ENCODE measurements at places on chromosomes 3 and 15. TPM values are rescaled to one million over a fixed set of nuclear protein-coding genes. Genes with fewer than 3 reads are reported as not detected.

DNA sequence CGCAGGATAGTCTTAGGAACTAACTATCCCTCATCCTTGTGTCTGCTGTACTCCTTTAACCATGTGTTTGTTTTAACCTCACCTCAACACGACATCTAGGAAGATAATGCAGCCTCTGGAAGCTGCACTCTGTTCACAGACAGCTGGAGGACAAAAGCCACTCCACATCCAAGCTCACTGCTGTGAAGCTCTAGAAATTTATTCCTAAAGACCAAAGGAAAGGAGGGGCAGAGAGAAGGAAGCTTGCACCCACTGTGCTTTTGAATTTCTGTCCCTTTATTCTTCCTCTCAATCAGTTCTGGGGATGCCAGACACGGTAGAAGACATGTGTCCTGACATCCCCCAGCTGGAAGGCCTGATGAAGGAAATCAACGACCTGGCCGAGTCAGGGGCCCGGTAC is 182.9 kb upstream of the CHRM5 start:
- DNase-seq: no peak

DNA sequence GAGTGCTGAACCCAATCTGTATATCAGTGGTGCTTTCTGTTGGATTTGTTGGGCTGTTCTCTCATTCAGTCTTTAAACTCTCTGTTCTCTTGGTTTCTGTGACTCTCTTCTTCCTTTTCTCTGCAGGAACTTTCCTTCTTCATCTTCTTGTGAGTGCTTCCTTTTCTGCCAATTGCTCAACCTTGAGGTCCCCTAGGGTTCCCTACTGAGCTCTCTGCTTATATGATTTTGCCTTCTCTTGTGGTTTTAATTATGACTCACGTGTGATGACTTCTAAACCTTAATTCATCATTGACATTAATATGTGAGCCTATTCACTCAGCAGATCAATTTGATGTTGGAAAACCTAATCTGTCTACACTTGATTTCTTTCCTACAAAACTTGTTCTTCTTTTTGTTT is 39.4 kb downstream of the MOBP start:
- no peak for DNase-seq

- DNase-seq: no peak
Measured at GRCh38 chr3:9098716-9099675, 135.7 kb upstream of the RAD18 start.

- DNase-seq: no peak
Measured at GRCh38 chr3:73547427-73548248, 77.1 kb downstream of the PDZRN3 start.

DNA sequence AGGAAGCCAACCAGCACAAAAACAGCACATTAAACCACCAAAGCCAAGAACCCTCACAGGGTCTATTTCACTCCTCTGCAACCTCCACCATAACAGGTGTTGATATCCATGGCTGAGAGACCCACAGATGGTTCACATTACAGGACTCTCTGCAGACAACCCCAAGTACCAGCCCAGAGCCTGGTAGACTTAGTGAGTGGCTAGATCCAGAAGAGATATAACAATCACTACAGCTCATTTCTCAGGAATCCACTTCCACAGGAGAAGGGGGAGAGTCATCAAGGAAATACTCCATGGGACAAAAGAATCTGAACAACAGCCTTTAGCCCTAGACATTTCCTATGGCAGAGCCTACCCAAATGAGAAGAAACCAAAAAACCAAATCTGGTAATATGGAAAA is 168.1 kb upstream of the CD96 start:
- no peak for DNase-seq

GRCh38 chr15:66832664-66833063 is 130.6 kb downstream of the SMAD6 start:
- no peak for DNase-seq

GRCh38 chr3:108513961-108514360 is 3.6 kb upstream of the MYH15 start:
- no peak for DNase-seq

GRCh38 chr3:14880447-14881106 is 61.8 kb downstream of the FGD5 start:
- DNase-seq: no peak

- no peak for DNase-seq
Measured at GRCh38 chr3:134494495-134494894, 8.6 kb downstream of the CEP63 start.

GRCh38 chr3:9196020-9196419 is 53.4 kb downstream of the SRGAP3 start:
- no peak for DNase-seq

GRCh38 chr3:120088622-120089021 is 5.6 kb downstream of the GSK3B start:
- DNase-seq: no peak

- no peak for DNase-seq
Measured at GRCh38 chr15:42090370-42090769, 4.0 kb downstream of the PLA2G4D start.

GRCh38 chr3:193897288-193897687 is 238.7 kb upstream of the HES1 start:
- peak; percentile 57 for DNase-seq

- no peak for DNase-seq
Measured at GRCh38 chr15:74421302-74422245, 12.2 kb downstream of the SEMA7A start.

DNA sequence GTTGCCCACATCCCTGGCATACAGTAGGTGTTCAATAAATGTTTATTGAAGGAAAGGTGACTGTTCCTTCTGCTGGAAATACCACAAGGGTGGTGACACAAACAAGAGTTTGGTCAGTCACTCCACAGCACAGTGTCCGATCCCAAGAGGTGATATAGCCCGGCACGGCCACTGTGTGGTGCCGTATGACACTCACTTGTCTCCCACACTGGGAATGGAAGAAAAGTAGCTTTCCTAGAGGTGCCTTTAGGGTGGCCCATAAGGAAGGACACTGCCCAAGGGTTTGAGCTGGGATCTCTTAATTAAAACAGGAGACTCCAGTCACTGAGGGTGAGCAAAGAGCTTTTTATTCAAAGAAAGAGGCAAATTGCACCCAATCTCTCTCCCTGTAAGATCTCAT is 40.5 kb downstream of the TGM4 start:
- DNase-seq: no peak

DNA sequence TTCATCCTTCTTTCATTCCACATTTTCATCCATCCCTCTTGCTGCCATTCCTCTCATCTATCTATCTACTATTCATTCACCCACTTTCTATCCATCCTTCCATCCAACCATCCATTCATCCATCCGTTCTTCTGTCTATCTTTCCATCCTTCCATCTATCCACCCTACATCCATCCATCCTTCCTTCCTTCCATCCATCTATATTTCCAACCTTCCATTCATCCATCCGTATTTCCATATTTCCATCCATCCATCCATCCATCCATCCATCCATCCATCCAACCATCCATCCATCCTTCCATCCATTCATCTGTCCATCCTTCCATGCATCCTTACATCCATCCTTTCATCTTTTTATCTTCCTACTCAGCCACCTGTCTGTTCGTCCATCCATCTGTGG is 14.0 kb downstream of the SLC6A20 start:
- no peak for DNase-seq

DNA sequence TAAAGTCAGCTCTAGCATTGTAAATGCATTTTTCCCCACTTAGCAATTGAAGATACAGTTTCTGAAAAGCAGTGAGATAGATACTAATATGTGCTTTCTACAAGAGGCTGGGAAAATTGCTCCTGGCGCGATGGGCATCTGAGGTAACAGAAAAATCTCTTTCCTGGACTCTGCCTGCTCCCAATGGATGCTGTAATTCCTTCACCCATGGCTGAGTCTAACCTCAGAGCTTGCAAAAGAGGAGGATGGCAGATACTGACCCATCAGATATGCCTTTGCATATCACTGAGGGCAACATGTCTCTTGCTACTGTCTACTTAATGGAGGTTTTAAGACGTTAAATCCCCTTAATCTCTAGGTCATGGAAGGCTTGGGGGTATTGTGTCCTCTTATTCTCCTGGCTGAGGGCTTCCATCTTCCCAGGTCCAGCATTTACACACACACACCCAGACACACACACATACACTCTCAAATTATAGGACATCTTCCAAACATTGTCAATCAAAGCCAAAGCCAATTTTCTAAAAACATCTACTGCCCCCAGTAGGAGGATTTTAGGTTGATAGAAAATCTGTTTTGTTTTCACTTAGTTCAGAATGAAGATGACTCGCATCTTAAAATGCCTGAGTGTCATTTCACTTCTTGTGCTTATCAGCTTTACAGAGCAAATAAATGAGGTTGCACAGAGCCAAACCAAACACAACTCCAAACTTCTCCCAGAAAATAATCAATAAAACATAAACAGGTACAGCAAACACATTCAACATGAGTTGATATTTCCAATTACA is 2.4 kb downstream of the TRPM1 start:
- DNase-seq: no peak

GRCh38 chr3:129357616-129358015 is 70.8 kb downstream of the EFCAB12 start:
- no peak for DNase-seq

GRCh38 chr3:112514527-112515128 is 15.4 kb upstream of the BTLA start:
- no peak for DNase-seq

DNA sequence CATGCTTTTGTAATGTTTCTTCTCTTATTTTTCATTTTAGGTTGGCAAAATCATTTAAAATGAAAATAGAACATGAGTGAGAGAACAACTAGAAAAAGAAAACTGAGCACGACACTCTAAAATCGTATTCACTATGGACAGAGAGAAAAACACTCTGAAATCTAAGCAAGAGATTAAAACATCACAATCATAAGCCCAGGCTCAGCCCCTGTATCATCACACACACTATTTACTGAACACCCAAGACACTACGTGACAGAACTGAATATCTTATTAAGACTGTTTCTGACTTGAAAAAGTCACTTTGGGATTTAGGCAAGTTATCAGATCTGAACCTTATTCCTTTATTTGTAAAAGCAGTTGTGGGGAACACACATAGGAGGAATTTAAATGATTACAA is 82.6 kb upstream of the PLXND1 start:
- no peak for DNase-seq

- no peak for DNase-seq
Measured at GRCh38 chr3:193791041-193792032, 198.3 kb downstream of the OPA1 start.

DNA sequence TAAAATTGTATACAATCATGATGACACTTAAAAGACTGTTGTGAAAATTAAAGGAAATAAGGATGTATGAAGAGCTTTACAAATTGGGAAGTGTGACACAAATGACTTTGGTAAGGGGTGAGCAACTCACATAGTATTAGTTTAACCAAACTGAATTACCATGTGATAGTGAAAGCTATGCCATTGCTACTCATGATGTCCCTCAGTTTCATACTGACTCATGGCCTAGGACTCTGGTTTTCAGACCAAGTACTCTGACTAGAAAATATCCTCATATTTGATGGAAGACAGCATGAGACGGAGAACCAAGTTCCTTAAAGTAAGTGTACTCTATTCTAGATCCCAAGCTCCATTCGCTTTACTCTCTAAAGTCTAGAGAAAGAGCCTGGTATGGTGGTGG is 203.2 kb upstream of the ICE2 start:
- DNase-seq: no peak

RHOA gene
- 287 TPM for total RNA-seq

CIP2A gene
- 1.3 TPM for total RNA-seq

ALS2CL gene
- 40.7 TPM for total RNA-seq

IP6K1 gene
- 12.6 TPM for total RNA-seq

MLH1 gene
- 50.4 TPM for total RNA-seq

CDC25A gene
- total RNA-seq: 1.1 TPM

SLC6A20 gene
- not detected for total RNA-seq

TRPM1 gene
- total RNA-seq: not detected

SLC28A2 gene
- total RNA-seq: not detected

CCR2 gene
- total RNA-seq: 0.50 TPM

RTP4 gene
- total RNA-seq: 1.0 TPM

All from heart left ventricle (tissue), 16 donors.